ENCODE measurements at places on chromosomes 16 and 17.

DNA sequence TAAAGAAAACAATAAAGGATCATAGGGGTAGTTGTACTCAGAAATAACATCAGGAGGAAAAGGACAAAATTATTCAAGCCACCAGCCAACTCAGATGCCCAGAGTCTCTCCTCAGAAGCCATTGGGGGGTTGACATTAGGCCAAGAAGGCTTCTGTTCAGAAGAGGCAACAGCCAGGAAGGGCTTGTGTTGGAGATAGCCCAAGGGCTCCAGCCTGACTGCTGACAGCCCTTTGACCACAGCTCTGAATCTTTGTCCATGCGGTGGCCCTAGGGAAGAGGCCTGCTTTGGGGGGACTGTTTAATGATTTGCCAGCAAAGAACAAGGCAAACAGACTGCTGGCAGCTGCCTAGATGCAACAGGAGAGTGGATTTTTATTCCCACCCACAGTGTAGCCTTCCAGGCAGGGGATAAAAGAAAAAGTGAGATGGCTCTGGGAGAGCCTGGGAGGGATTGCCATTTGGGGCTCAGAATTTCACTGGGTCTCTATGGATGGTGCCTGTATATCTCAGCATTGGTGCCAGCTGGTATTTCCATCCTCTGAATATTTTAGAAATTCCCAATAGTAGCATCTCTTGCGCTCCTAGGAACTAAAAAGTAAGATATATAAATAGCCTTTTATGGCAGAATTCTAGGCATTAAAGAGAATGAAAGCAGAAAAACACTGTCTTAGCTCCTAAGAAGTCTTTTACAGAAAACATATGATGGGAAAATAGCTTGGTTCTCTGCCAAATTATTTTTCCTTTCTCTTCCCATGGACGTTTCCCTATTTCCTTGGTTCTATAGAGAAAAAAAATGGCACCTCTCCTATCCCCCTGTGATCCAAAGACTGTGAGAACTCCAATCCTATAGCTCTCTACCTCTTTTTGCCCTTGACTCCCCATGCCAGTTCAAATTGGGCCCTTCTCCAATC, 29.4 kb upstream of the SUPT4H1 start:
- DNase-seq = no peak

DNA sequence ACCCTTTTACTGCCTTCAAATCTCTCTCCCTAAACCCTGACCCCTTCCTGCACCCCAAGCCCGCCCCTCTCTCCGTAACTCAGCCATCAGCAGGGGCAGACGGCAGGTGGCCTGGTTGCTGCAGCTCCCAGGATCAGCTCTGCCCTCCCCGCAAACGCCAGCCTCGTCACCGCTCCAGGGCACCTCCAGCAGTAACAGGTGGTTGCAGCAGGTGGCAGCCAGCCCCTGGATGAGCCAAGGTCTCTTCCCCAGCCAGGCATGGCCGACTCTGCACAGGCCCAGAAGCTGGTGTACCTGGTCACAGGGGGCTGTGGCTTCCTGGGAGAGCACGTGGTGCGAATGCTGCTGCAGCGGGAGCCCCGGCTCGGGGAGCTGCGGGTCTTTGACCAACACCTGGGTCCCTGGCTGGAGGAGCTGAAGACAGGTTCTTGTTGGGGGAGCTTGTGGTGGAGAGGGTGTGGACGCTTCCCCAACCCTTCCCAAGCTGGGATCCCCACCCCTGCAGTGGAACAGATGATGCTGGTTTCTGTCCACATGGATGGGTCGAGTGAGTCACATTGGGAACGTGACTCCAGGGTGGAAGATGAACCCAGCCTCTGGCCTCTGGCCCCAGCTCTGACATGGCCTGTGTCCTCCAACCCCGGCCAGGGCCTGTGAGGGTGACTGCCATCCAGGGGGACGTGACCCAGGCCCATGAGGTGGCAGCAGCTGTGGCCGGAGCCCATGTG, 558 bp downstream of the HSD3B7 start:
- DNase-seq = no peak

DNA sequence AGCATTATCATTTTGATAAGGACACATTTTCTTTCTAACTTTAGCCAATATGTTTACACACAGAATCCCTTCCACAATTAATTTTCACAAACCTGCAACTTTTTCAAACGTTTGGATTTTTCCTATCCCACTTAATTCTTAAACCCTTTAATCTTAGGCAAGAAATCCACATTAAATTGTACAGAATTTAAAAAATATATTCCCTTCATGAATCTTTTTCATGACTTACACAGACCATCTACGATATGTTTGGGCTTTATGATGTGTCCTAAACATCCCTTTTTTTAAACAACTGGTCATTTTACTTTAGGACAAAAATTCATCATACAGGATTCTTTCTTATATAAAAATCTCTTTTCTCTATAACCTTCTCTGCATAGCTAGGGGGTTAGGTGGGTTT, 241.5 kb upstream of the CNTNAP4 start:
- DNase-seq = no peak

GRCh38 chr17:81891303-81891552, 158 bp downstream of the ALYREF start:
- DNase-seq = no peak

DNA sequence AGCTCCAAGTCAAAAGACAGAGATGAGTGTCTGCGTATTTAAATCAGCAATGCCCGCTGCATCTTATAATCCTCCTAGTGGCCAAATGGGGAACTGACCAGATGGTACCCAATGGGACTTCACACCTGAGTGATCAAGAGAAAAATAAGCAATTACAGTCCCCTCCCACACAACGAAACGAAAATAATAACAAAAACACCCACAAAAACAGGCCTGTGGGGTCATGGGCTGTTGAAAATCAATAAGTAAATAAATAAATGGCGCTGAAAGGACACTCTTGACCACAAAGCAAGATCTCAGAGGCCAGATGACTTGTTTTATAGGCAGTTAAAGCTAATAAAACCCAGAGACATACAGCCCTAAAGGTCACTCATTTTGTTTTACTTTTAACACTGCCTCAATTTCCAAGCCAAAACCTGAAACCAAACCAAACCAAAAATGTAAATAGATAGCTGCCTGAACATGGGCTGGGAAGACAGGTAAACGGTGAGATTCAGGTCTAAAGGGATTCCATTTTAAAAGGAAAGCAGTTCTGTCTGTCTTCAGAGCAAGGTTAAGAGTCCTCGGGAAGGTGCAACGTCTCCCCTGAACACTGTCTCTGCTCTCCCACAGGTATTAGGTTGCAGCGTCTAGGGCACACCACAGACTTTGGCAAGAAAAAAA, 1.3 kb downstream of the ZNF821 start:
- DNase-seq = peak; percentile 75

- no peak for DNase-seq
Measured at GRCh38 chr17:31623990-31624389, 232.5 kb downstream of the RAB11FIP4 start.

- DNase-seq = no peak
Measured at GRCh38 chr17:64231567-64232141, 31.4 kb downstream of the TEX2 start.

GRCh38 chr17:42182927-42183734, 2.1 kb downstream of the HCRT start:
- DNase-seq = no peak

DNA sequence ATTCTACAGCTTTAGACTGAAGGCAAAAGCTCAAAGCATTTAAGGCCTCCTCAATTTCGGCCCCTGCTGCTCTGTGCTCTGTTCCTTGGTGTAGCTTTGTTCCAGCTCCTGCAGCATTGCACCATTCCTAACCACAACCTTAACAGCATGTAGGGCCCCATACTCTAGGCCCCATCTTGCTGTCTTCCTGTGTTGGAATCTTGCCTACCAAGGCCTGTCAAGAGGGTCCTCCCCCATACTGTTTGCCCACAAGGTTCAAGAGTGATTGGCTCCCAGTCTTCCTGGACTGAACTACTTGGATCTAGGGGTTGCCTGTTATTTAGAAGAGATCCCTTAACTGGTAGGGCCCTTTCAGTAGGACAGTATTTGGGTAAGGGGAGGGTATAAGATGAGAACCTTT, 26.8 kb downstream of the TRPV2 start:
- no peak for DNase-seq

All from germinal center (tissue), 1 donor.